Dorsolateral prefrontal cortex (tissue), 122 donors: ENCODE measurements at places on chromosomes 7 and 10.

- DNase-seq, result no peak
These were observed 5.1 kb downstream of the AUTS2 start for GRCh38 chr7:69603351-69603750.

GRCh38 chr7:143490717-143491306, 13.1 kb downstream of the TAS2R41 start:
- no peak for DNase-seq

GRCh38 chr10:102781921-102782557, 38.3 kb downstream of the WBP1L start:
- DNase-seq, result no peak

DNA sequence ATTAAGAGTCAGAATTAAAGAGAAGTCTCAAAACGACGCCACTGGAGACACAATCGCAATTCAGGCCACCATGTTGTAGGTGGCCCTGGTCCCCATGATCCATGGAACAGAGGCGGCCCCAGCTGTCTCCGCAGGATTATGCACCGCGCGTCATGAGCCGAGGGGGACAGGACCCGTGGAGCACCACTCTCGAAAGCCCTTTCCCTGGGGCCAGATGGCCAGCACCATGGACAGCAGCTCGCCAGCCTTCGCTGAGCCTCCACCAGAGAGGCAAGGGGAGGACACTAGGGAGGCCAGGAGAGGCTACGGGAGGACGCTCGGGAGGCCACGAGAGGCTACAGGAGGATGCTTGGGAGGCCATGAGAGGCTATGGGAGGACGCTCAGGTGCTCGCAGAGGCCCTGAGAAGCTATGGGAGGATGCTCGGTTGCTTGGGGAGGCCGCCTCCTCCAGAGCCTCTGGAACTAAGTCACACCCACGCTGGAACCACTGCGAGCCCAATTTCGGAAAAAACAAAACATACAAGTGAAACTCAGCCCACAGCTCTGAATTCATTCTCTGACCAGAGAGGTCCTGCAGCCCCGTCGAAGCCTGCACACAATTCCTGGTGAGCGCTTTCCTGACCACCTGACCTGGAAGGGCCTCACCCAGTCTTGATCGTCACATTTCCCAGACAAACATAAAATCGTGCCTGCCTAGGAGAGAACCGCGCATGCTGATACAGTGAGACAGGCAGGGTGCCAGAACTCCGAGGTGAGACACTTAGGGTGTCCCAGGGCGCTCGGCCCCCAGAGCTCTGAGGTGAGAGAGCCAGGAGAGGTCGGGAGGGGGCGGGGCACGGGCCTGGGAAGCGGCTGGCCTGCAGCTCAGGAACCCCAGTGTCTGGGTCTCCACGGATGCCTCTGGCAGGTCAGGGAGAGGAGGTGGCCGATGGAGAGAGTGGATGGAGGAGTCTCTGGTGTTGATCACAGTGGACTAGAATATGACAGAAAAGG, 224.4 kb downstream of the PTPRN2 start:
- no peak for DNase-seq

DNA sequence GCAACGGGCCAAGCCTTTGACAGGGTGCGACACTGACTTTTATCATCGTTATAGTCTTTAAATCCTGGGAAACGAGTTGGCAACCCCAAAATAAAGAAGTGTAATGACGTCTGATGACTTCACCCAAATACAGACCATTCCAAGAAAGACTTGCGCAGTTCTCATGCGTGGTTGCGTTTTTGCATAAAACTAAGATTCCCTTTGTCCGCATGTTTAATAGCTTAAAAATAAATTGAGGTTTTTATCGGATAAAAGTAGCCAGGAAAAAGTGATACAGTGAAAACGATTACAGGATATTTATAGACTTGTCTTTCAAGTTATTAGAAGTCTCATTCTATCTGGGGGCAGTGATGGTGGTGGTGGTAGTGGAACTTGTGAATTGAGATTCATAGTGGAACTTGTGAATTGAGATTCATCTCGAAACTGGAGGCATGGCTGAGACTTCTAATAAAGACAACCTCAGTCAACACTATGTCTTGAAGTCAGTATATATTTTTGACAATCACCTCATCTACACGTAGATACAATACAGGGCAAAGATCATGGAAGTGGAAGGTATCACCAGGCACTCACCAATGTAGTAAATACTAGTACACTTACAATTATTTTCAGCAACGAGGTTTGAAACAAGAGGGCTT, 1.2 kb upstream of the NAMPT start:
- DNase-seq, result no peak

GRCh38 chr10:126955934-126956711, 50.9 kb downstream of the DOCK1 start:
- DNase-seq, result peak; percentile 57

DNA sequence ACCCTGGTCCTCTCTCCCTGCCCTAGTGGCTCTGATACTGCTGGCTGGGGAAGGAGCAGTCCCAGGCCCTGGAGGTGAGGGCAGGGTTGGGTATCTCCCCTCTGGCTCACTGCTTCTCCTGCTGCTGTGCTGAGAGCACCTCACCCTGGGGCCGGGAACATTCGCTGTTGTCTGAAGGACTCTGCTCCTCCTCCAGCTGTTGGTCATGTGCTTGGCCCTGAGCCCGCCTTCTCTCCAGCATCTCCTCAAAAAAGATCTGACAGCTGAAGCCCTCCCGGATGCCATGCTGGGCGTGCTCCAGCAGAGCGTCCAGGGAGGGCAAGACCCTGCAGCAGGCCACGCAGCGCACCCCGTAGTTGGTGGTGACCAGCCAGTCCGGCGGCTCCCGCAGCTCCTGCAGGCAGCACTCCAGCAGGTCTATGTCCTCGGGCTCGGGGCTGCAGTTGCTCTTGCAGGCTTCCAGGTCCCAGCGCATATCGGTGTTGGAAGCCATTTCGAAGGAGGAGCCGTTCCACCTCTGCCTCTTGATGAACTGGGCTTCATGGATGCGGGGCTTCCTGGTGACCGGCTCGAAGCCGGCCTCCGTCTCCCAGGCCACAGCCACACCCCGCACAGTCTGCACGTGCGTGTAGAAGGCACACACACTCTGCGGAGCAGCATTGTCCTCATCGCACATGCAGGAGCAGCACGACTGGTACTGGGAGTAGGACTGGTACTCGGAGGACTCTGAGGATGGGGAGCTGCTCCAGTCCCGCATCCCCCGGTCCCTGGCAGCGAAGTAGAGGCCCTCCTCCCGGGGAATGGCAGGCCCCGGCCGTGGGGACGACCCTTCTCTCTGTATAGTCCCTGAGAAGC, 2.1 kb downstream of the FAM170B start:
- DNase-seq, result no peak

DNA sequence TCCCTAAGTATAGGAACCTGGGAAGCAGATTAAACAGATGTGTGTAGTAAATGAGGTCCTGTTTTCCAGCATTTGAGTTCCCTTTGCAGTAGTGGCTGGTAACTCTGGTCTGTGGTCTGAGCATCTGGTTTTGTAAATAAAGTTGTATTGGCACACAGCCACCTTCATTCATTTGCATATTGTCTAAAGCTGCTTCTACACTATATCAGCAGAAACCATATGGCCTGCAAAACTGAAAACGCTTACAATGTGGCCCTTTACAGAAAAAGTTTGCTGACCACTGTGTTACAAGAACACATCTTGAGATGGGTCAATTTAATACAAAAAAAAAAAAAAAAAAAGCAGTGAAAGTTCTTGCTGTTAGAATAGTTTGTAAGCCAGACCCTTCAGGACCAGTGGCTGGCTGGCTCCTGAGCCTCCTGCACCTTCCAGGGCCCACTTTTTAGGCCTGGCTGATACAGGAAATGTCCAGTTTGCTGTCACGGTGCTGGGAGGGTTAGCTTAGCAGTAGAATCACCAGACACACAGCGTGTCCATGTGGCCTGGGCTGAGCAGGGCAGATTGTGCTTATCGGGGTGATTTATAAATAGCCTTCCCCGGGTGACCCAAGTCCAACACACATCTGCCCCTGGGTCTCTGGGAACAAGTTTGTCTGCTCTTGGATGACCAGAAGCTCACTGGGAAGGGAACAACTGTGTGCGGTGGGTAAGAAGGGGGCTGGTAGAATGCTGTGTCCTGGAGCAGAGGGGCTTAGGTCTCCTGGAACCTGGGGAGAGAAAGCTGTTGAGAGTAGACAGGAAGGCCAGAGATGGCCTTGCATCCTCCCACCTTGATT, 1.4 kb downstream of the C10orf71 start:
- DNase-seq, result no peak

DNA sequence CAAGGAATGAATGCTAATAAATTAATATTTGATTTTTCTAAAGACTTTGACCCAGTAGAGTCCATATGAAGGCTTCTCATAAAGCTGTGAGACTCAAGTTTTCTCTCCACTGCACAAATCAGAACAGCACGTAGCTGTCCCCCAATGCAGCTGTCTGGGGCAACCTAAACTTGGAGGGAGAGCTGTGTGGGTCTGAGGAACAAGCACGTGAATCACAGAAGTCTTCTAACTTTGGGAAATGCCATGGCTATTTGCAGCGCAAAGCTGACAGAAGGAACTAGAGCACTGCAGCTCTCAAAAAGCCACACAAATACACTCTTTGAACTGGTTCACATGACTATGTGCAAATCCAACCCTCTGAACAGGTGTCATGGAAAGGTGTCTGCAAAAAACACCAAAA, 47.9 kb downstream of the COL1A2 start:
- no peak for DNase-seq

- no peak for DNase-seq
These were observed 434.3 kb downstream of the PLXNA4 start for GRCh38 chr7:132142006-132142405.

- no peak for DNase-seq
These were observed 68.0 kb downstream of the LANCL2 start for GRCh38 chr7:55432939-55433784.

DNA sequence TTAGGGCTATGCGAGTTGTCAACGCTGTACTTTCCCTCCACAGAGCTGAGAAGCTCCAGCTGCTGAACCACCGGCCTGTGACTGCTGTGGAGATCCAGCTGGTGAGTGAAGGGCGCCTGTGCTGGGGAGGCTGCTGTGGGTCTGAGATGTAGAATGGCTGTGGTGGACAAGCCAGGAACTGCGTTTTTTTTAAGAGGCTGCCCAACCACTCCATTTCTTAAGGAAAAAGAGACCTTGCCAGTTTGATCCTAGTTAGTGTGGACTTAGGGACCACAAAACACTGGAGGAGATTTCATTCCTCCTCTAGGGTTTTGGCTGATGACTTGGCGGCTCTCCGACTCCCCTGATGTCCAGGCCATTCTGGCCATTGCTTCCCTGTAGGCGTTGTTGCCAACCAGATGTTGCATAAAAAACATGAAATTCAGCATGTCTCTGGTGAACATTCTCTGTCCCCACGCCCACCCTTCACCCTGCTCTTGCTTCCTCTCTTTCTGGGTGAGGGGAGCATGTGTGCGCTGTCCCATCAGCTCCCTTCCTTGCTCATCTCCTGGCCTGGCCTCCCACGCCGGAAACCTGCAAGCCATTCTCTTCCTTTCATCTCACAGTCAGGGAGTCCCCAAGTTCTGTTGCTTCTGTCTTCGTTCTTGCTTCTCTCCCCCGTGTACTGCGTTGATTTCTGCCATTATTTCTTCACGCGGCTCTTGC, 30.9 kb downstream of the CRCP start:
- DNase-seq, result no peak

GRCh38 chr10:102306006-102306405, 60.7 kb downstream of the GBF1 start:
- DNase-seq, result no peak

DNA sequence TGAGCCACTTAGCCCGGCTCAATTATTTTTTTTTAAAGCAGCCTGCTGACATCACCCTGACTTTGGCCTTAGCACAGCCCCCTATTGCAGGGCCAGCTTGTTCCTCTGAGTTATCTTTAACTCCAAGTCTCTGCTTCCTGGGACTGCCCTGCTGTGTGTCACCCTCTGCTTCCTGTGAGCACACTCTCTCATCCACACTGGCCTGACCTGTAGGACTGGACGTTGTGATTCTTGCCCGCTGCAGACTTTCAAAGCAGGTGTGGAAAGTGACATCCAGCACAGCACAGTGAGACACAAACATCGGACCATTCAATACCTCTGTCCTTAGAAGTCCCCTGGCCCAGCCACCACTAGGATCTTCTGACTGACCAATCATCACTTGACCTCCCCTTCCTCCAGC, 26.4 kb upstream of the HSPA12A start:
- DNase-seq, result no peak

DNA sequence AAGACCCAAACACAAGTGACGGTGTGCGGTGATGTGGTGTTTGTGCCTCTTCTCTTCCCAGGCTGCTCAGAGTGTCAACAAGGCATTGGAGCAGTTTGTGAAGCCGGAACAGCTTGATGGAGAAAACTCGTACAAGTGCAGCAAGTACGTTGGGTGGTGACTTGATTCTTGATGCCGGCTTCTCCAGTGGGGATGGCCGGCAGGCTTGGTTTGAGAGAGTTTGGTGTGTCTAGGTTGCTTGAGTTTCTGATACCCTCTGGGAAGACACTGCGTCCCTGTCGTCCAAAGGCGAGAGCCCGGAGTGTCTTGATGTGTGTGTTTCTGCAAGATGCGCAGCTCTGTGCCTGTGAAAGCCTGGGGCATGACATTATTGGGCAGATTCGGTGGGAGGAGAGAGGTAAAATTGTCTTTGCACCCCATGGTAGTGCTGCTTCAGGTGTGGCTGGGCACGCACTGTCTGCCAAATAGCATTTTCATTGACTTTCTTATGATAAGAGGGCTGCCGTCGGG, 111.8 kb downstream of the ANKRD61 start:
- DNase-seq, result no peak

DNA sequence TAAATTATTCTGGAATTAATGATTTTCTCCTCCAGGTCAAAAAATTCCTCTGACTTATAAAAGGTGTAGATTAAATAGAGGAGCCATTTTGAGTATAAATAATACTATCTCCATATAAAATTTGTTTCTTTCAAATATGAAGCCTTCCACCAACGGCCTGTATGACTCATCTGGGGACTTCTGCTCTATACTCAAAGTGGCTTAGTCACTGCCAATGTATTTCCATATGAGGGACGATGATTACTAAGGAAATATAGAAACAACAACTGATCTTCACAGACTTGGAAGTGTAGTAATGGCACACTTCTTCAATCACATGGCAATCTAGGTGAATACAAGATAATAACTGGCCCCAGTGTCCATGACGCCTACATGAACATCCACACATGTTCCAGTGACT, 335.6 kb upstream of the HGF start:
- DNase-seq, result no peak
